ENCODE measurements at places on chromosomes 6 and 20.

DNA sequence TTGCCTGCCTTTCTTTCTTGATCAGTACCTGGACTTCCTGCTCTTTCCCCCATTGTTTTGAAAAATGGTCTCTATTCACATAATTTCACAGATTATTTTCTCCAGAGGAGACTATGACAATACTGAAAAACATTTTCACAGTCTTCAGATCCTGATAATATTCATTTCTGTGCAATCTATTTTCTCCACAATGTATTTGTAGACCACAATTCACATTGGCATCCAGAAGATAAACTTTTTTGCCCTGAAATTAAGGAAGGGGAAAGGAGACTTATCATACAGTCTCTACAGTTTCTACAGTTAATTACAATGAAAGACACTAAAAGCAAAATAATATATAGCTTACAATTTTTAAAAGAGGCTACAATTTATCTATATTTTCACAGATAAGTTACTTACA is 18.4 kb downstream of the LCA5 start:
- no peak for DNase-seq

DNA sequence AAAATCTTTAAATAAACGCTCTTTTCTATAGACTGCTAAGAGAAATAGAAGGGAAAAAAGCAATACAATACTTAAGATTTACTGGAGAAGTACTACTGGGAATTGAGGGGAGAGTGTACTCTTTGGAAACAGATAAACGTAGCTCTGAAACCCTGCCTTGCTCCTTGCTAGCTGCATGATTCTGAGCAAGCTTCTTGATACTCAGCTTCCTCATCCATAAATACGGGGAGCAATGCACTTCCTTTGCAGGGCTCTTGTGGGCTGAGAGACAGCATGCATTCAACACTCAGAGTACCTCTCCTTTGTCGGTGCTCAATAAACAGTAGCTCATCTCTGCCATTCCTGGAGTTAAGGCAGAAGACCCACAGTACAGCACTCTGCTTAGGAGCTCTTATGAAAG is 159.7 kb downstream of the BTBD9 start:
- DNase-seq: no peak

DNA sequence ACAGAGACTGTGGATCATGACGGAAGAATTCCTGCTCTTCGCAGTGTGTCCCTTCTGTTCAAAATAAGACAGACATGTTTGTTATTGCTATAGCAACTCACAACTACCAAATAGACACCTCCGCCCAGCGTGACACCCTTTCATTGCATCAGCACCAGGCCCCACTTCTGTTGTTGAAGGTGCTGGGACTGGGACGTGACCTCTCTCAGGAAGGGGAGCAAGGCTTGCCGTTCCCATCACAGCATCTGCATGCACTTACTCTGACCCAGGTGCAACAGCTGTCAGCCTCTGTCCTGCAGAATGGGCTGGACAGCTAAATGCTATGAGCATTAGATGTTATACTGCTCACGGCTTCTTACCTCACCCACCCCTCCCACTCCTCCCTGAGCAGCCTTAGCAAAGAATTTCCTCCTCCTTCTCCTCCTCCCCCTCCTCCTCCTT is 94.1 kb downstream of the DACT2 start:
- DNase-seq: no peak

- no peak for DNase-seq
Observed at GRCh38 chr6:94196891-94197290, 777.5 kb upstream of the EPHA7 start.

DNA sequence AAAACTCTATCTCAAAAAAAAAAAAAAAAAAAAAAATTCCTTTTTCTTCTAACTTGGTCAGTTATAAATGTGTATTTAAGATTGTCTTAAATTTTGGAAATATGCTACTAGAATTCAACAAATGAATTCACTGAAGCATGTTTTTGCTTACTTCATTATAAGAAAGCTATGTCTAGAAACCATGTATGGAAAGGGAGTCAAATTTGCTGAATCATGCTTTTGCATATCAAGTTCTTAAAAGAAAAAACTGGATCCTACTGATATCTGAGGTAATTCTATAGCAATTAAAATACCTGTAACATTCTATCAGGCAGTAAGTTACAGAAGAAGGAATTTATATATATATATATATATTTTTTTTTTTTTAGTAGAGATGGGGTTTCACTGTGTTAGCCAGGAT is 27.7 kb downstream of the AKIRIN2 start:
- no peak for DNase-seq

GRCh38 chr6:136728976-136729515 is 63.2 kb downstream of the MAP3K5 start:
- no peak for DNase-seq

DNA sequence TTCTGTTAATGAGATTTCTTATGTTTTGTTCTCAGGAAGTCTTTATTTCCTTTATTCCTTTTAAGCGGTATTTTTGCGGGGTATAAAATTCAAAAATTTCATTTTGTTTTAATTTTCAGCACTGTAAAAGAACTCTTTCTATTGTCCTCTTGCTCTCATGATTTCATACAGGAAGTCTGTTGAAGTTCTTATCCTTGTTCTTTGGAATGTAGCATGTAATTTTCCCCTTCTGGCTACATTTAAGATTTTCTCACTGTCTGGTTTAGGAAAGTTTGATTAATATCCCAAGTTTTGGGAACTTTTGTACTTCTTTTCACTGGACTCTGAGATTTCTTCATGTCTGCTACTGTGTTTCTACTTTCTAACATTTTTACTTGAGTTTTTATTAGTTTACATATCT is 581.4 kb upstream of the GJE1 start:
- DNase-seq: no peak

- DNase-seq: no peak
Observed at GRCh38 chr6:96899451-96899998, 1.8 kb upstream of the NDUFAF4 start.
